ENCODE measurements at places on chromosomes 13 and 19. TPM values are rescaled to one million over a fixed set of nuclear protein-coding genes. Genes with fewer than 3 reads are reported as not detected.

DNA sequence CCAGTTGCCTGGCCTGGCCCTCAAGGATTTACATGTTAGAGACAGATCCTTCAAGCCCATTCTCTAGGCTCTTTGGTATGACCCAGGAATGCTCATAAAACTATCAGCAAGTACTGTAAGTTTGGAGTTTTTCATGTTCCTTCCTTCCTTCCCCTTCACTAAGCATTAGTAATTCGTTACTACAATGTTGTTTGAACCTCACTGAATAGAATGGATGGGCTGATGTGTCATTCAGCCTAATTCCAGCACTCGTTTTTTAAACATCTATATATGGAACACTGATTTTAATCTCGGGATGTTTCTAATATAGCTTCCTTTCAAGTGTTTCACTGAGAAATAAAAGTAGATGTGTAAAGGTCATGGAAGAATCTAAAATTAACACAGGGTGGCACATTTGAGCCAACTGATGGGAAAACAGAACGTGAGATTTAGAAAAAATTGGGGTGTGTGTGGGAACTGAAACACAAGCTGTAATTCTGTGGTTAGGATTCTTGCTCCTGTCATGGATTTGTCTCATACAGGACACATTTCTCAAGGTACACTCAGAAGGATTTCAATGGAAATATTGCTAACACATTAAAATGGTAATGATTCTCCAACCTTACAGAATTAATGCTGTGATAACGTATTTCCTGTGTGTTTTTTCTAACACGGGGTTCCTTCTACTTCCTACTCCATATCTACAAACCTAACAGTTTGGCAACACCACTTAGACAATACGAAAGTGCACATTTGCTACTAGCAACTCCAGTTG, 93.4 kb downstream of the FLT1 start:
- no peak for DNase-seq

DNA sequence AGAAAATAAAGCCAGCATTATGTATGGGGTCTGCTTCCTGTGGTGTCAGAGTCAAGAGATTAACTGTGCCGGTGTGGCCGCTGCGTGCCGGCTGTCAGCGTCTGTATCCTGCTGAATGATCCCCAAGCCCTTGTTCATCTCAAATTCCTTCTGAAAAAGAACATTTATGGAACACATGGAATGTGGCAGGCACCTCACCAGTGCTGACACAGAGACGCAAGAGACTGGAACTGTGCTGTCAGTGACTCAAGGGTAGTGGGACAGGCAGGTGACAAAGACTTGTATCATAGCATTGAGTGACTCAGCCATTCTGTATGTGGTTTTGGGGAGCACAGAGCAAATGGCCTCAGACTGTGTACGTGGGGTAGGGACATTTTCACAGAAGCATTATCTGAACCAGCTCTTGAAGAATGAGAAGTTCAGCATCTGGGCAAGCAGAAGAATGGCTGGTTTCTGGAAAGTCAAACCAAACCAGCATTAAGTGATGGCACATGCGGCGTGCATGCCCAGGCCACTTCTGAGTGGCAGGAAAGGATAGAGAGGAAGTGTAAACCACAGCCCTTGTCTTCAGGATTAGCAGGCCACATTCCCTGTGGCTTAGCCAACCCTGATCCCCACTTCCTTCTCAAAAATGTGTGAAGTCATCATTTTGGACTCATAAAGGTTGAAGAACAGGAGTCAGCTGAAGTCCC, 54.0 kb upstream of the IRS2 start:
- no peak for DNase-seq

- DNase-seq: no peak
These were observed 8.1 kb downstream of the NKPD1 start for GRCh38 chr19:45152504-45153338.

GRCh38 chr13:33676045-33676989, 141.6 kb upstream of the RFC3 start:
- no peak for DNase-seq

DNA sequence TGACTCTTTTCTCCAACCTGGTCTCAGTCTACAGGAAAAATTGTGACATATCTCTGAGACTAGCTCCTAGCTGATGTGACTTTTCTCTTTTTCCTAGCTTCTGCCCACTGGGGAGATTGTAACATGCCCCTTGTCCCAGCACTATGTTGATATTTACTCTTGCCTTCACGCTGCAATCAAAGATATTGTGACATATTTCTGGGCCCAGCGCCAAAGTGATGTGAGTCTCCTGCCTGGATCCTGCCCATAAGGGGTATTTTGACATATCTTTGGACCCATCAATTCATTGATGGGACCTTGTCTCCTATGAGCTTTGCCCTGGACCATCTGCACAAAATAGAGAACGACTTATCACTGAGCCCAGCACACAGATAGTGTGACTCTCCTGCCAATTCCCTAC, 41.1 kb downstream of the ZNF729 start:
- no peak for DNase-seq

DNA sequence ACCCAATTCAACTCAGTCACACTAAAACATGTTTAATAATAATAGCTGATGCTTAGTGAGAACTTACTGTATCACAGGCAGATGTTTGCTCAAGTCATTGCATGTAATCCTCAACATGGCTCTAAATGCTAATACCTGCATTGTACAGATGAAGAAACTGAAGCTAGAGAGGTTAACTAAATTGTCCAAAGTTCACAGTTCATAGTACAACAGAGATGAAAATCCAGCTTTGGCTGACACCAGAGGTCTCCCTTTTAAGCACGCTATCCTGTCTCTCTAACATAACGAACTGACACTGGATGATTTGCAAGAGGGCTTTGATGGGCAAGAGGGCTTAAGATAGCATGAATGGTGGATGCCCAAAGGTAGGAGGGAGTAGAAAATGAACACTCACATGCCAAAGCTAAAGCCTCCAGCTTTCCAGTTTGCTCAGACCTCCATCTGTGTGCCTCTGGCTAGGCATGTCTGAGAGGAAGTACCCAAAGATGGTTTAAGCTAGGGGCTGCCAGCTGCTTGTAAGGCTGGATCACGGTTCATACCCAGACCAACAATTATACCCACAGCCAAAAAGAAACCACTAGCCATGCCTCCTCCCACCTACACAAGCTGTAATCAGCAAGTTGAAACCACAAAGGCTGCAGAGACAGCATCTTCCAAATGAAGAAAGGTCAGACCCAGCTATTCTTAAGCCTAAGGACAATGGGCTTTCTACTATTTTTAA, 196.9 kb upstream of the UBL3 start:
- DNase-seq: no peak

- no peak for DNase-seq
These were observed 24.8 kb downstream of the N4BP2L1 start for GRCh38 chr13:32403108-32403507.

DNA sequence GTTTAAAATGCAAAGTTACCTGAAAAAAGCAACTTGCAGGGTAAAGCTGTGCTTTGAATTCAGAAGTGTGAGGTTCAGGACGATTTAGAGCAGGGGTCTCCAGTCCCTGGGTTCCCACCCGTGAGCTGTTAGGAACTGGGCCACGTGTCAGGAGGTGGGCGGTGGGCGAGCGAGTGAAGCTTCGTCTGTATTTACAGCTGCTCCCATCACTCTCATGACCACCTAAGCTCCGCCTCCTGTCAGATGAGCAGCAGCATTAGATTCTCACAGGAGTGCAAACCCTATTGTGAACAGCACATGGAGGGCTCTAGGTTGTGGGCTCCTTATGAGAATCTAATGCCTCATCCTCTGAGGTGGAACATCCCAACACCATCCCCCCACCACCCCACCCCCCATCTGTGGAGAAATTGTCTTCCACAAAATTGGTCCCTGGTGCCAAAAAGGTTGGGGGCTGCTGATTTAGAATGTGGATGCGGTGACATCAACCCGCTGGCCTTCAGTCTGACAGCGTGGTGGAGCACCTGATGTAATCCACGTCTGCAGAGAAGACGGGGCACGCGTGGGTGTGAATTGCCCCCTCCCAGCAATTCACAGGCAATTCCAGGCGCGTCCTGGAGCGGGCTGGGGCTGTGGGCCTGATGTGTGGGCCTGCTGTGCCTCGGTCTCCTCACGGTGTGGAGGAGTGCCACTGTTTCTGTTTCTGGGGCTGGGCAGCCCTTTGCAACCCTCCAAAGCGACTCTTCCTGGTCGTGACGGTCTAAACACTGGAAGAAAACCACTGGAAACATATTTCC, 214.0 kb upstream of the SOX1 start:
- DNase-seq: no peak

- no peak for DNase-seq
These were observed 22.4 kb upstream of the BRD4 start for GRCh38 chr19:15354566-15355296.

DNA sequence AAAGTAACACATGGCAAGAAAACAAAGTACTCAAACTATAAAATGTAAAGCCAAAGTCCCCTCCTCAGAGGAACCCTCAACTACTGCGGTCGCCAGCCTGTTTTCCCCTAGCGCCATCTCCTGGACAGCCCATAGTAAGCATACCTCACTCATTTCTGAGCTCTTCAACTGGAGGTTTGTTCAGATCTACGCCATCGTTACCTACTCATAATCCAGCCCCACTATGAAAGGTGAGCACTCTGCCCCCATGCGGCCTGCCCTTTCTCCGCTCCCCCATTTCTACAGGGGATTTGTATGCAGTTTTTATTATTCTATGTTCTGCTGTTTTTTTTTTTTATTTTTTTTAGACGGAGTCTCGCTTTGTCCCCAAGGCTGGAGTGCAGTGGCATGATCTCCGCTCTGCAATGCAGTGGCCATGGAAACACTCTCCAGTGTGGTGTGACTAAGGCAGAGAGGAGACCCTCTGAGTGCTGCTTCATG, 26.2 kb downstream of the OPA3 start:
- no peak for DNase-seq

DNA sequence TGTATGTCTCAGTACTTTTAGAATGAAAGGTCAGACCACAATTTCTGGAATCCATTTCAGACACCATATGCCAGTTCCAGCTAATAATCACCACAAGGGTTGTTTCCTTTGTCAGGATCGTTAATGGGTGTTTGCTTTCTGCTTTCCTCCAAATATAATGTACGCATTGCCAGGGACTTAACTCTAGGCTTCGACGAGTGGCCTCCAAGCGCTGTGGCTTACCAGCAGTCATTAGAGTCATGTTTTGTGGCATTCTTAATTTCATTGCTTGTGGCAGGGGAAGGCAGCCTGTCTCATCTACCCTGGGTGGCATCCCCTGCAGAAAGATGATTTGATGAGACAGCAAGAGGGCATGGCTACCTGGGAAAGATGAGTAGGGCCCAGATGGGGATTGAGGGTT, 22.5 kb downstream of the SAFB start:
- DNase-seq: peak; percentile 34

Gene ZNF540
- 2.1 TPM for total RNA-seq

GRCh38 chr19:7505288-7505681, 10.6 kb upstream of the ZNF358 start:
- no peak for DNase-seq

- no peak for DNase-seq
These were observed 8.5 kb upstream of the ZNF83 start for GRCh38 chr19:52646571-52647217.
